ENCODE measurements at places on chromosomes 1 and 21. TPM values are rescaled to one million over a fixed set of nuclear protein-coding genes. Genes with fewer than 3 reads are reported as not detected.

GRCh38 chr1:45815667-45816458 lies 12.5 kb downstream of the MAST2 start:
- no peak for DNase-seq
- no peaks in the 10 kb centered on the region for H3K36me3 ChIP-seq
- H3K27me3 ChIP-seq: no peaks in the 10 kb centered on the region
- H3K27ac ChIP-seq: no peak overlapping the region

Gene DDR2
- total RNA-seq: 0.12 TPM

DNA sequence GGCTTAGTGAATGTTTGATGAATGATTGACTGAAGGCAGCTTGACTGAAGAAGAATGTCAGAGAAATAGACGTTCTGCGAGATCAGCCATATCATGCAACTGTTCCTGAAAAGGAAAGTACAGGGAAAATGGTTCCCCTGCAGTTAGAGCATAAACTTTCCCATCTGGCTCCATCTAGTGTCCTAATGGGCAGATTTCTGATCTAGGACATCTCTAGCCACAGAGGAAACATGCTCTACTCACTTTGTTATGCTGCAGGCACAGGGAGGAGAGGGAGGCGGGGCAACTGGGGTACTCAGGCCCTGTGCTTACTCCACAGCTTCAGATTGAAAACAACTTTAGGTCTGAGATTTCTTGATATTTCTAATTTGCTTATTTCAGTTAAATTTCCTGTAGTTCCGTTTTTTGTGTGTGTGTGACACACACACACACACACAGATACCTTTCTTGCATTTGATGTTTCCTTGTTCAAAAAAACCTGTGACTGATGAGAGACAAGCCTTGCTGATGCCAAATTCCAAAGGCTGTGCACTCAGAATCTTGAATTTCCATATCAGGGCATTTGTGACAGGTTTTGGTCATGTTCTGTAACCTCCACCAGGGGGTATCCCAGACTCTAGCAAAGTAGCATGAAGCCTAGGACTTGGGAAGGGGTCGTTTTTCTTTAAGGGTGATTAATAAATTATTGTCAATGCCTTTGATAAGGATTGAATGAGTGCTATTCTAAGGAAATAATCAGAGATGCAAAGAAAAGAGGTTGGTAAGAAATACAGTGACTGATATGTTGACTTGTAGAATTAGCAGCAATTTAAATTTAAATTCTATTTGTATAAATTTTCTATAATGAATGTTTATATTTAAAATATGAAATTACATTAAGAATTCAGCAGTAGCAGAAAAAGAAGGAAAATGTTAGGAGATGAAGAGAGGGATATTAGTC lies 139.7 kb upstream of the BEND5 start:
- H3K27me3 ChIP-seq: peaks cover 3% of the 10 kb centered on the region
- peak; percentile 3 for DNase-seq
- H3K4me3 ChIP-seq: no peak overlapping the region
- peaks cover 4% of the 10 kb centered on the region for H3K4me1 ChIP-seq
- no peak overlapping the region for H3K27ac ChIP-seq

Gene TGFBR3
- total RNA-seq: 0.19 TPM

DNA sequence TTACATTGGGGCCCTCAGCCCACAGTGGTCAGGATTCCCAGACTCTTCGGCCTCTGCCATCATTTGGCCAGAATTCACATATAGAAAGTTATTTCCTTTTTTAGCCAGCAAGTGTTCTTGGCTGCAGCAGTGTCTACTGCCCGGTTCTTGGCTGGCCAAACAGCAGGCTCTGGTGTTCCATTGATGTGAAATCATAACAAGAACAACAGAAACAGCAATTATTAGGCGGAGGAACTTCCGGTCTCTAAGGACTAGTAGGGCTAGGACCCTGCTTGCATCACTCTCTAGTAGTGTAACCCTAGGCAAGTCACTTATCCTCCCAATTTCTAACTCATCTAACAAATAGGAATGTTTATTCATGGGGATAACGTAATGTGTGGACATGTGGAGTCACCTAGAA lies 8.7 kb upstream of the GJA5 start:
- DNase-seq: no peak
- H3K4me1 ChIP-seq: no peaks in the 10 kb centered on the region
- H3K36me3 ChIP-seq: no peaks in the 10 kb centered on the region
- H3K27me3 ChIP-seq: no peaks in the 10 kb centered on the region
- H3K27ac ChIP-seq: no peak overlapping the region

- H3K27ac ChIP-seq: no peak overlapping the region
- no peak overlapping the region for H3K4me3 ChIP-seq
- no peaks in the 10 kb centered on the region for H3K27me3 ChIP-seq
- DNase-seq: no peak
- H3K4me1 ChIP-seq: no peaks in the 10 kb centered on the region
- no peaks in the 10 kb centered on the region for H3K36me3 ChIP-seq
Measured at GRCh38 chr1:61534847-61535246, 190.1 kb downstream of the TM2D1 start.

DNA sequence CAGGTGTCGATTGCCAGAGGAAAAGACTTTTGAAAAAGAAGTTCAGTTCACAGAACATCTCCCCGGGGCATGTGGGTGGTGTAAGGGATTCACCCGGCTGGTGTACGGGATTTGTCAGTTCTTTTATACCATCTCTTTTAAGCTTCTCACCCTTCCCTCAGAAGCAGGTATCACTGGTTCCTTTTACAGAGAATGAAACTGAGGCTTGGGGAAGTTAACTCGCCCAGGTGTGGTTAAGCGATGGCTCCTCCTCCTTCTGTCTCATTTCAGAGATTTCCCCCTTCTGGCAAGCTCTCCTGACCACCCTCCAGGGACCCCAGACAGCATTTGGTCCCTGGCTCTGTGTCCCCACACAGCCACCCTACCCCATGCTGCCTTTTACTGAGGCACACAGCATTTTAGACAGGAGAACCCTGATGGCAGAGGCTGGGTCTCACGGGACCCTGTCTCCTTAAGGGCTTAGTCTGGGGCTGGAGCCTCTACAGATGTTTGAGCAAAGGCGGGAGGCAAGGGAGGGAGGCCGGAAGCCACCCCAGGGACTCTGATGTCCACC lies 2.8 kb upstream of the ECE1 start:
- no peaks in the 10 kb centered on the region for H3K36me3 ChIP-seq
- peak overlapping the region; percentile 61 for H3K4me3 ChIP-seq
- peak overlapping the region; percentile 96 for H3K27ac ChIP-seq
- peak; percentile 93 for DNase-seq
- peaks cover 77% of the 10 kb centered on the region for H3K4me1 ChIP-seq
- H3K27me3 ChIP-seq: no peaks in the 10 kb centered on the region
